ENCODE measurements at places on chromosomes 1 and 21. TPM values are rescaled to one million over a fixed set of nuclear protein-coding genes. Genes with fewer than 3 reads are reported as not detected.

MRPS14 gene
- total RNA-seq: 27.3 TPM

CCDC30 gene
- total RNA-seq: 0.20 TPM

LYSMD1 gene
- total RNA-seq: 3.3 TPM

SLFNL1 gene
- 0.07 TPM for total RNA-seq

PLA2G2C gene
- total RNA-seq: not detected

SYCP1 gene
- total RNA-seq: not detected

UBXN10 gene
- total RNA-seq: 0.07 TPM

DOCK7 gene
- 20.0 TPM for total RNA-seq

LRRC53 gene
- total RNA-seq: not detected

DYRK3 gene
- 13.2 TPM for total RNA-seq

GSTM4 gene
- total RNA-seq: 6.2 TPM

NCAM2 gene
- 0.05 TPM for total RNA-seq

PDE4B gene
- total RNA-seq: 29.9 TPM

PLPPR4 gene
- total RNA-seq: not detected

CLCA1 gene
- total RNA-seq: not detected

SPRR2G gene
- total RNA-seq: not detected

RAP1GAP gene
- total RNA-seq: not detected

KRTAP7-1 gene
- total RNA-seq: not detected

Measured in mammary microvascular endothelial cell (primary cell).